ENCODE measurements at places on chromosomes 16 and 17.

DNA sequence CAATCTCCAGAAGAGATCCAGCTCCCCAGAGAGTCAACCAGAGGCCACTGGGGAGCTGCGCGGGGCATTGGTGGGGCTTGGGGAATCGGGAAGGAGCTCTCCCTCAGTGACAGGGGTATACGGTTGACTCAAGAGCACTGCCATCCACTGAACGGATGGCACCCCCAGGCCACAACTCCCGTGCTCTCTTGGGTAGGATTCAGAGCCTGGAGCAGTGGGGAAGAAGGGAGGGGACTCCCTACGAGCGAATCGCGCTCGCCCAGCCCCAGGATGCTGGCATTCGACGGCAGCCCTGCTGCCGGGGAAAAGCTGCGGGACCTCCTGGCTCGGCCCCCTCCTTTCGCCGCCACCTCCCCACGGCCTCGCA is 473 bp upstream of the TPPP3 start:
- DNase-seq: no peak

- no peak for DNase-seq
These were observed 16.2 kb downstream of the PITPNA start for GRCh38 chr17:1546292-1546922.

DNA sequence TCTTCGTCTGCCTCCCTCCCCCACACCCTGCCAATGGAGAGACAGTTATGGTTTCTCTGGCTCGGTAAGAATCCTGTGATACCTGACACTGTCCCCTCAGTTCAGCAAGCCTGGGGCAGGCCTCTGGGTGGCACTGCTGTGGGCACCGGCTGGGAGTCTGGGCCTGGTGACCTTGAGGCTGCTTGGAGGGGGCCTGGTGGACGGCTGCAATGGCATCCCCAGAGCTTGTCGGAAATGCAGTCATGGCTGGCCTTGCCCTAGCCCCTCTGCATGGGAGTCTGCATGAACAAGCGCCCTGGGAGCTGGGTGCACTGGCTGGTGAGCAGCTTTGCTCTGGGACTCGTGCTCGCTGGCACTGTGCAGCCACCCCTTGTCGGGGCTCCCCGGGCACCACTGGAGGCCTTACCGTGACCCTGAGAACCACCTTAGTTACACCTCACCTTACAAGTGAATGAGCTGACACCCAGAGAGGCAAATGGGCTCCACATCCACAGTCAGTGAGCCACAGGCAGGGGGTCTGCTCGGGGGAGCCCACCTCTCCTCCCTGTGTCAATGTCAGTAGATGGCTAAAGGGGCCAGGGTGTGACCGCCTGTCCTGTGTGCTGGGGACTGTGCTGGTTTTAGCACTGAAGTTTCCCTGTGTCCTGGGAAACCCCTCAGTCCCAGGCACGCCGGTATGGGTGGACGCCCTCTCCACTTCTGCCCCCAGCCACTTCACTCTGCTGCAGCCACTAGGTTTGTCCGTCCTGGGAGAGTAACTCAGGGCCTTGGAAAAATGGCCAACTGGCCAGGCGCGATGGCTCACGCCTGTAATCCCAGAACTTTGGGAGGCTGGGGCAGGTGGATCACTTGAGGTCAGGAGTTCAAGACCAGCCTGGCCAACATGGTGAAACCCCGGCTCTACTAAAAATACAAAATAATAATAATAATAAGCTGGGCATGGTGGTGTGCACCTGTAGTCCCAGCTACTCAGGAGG is 1.4 kb downstream of the LGALS3BP start:
- DNase-seq: no peak

DNA sequence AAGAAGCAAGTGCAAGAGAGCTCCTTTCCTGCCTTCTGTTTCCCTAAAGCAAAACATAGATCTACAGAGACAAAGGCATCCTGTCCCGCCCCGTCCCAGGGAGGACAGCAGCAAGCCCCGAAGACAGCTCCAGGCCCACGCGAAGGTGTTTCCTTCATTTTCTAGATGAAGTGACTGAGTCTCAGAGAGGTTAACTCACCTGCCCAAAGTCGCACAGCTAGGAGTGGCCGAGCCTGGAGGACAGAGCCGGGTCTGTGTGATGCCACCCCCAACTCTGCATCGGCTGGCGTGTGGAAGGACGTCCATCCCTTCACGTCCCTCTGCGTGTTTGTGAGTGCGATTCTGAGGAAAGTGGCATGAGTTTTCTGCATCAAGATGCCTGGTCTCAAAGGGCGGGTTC is 187.2 kb upstream of the CHMP6 start:
- DNase-seq: no peak

DNA sequence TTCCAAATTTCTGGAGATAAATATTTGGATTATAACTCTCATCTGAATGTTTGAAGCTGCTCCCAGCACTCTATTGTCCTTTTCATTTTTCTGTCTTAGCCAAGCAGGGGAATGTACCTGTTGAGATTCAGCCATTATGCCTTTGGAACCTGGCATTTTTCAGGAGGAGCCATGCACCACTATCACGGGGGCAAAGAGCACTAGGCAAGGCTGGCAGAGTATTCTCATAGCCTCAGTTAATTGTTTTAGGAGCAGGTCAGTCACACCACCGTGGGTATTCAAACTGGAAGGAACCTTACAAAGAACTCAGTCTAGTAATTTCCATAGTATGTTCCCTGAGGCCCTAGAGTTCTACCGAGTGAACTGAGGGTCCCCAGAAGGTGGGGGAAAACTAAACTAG is 348.9 kb downstream of the TMEM114 start:
- no peak for DNase-seq

DNA sequence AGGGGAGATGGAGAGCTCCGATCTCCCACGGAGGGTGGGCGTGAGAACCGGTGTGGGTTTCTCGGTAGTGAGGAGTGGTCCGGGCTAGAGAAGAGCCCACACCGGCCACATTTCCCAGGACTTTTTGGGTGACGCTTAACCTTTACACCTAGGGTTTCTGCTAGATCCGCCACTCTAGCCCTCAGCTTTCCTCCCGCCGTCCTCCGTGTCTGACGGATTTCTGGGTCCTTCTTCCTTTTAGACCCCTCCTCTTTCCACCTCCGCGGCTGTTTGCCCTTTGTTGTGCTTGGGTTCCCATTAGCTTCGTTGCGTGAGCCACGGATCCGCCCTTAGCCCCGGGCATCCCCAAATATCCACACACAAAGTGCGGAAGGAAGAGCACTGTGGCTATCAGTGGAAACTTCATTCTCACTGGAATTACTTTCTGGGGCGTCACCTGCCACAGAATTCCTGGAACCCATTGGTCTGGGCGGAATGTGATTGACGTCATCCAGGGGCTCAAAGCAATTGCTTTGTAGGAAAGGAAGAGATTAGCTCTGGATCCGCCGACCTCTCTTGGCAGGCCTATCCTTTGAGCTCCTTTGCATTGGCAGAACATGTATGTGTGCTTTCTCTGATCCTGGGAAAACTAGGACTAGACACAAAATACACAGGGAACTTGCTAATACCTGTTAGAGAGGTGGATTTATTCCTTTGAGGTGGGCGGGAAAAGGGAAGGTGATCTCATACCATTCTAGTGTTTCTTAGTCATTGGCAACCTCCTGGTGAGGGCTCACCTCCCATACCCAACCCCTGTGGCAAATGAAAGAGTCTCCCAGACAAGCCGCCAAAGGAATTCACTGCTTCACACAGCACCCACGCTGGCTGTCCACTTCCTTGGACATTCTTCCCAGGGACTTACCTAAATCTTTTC is 654 bp downstream of the TNFAIP1 start:
- no peak for DNase-seq

- no peak for DNase-seq
These were observed 157.0 kb downstream of the CPPED1 start for GRCh38 chr16:12646490-12647274.

GRCh38 chr16:28019218-28019617 is 44.3 kb downstream of the GSG1L start:
- DNase-seq: no peak

DNA sequence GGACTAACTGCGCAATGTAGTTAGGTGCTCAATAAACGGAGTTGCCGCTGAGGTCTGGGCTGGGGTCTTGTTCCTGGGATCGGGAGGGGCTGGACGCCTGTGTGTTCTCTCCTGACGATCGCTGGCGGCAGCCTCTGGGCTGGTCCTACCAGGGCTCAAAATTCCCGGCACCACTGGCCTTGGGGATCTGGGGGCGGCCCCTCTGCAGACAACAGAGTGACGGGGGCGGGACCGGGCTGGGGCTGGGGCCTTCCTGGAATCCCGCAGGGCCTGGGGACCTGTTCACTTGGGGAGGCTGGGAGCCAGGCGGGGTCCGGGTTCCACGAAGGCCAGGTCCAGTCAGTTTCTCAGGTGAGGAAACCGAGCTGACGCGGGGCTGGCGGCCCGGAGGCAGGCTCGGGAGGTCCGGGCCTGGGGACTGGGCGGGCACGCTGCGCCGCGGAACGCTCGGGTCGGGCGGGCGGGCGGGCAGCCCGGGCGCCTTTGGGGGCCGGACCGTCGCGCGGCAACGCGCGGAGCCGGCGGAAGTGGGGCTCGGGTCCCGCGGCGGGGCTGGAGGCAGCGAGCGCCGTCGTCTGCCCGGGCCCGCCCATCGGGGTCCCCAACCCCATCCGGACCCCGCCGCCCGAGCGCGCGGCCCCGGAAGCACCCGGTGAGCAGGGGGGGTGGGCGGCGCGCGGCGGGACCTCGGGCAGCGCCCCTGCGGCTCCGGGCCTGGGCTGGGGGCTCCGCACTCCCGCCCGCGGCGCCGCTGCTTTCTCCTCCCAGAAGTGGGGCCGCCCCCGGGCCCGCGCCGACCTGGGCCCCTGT is at the start of gene PIGQ:
Gene PIGQ, plus strand, starts transcription at position 524 of the 810 bp plus-strand sequence. CDS start 4,107 bp downstream, outside the sequence.
- DNase-seq: peak; percentile 63

- DNase-seq: no peak
These were observed 564.5 kb downstream of the CDH8 start for GRCh38 chr16:61471737-61472136.

DNA sequence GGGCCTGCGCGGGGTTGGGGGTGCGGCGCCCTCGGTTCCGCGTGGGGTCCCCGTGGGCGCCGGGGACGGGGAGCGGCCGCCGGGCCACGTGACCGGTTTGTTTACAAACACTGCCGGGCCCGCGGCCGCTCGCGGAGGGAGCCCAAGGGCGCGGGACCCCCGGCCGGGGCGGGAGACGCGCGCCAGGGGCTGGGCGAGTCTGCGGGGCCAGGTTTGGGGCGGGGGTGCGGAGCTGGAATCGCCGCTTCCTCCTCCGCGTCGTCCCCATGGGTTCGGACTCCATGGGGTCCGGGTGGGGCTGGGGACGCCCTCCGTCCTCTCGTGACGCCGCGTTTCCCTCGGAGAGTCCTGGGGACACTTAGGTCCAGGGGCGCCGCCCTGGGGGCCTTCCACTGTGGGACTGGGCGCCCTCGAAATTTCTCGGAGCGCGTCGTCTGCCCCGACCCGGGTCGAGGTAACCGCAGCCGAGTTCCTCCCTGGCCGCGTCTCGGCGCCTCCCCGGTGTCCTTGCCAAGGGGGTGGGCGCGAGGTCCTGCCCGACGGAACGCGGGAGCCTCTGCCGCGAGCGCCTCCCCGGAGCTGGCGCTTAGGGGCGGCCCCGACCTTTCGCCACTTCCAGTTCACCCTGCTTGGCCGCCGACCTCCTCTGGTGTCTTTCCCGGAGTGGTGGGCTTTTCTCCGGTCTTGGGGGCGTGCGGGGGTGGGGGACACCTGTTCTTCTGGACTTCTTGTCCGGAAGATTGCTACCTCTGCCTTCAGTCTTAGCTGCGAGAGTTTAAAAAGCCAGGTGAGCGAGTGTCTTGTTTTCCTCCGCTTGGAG is 684 bp downstream of the YPEL2 start:
- DNase-seq: no peak

- no peak for DNase-seq
These were observed at the start of gene CDH1 for GRCh38 chr16:68737046-68737729. Gene CDH1 (plus strand): TSS chr16:68737292. CDS start chr16:68737416, 124 bp downstream.

DNA sequence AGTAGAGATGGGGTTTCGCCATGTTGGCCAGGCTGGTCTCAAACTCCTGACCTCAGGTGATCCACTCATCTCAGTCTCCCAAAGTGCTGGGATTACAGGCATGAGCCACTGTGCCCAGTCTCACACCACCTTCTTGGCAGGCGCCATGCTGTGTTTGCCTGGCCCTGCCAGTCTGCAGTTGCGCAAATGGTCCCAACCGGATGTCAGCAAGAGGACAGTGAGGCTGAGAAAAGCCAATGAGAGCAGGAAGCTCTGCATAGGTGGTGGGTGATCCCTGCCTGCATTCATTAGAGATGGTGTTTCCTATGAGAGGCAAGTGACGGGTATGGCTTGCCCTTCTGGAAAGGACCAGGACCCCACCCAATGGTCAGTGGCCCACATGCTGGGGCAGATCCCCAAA is 59.3 kb downstream of the PECAM1 start:
- DNase-seq: no peak

GRCh38 chr16:143047-143446 is 4.6 kb upstream of the NPRL3 start:
- DNase-seq: no peak

DNA sequence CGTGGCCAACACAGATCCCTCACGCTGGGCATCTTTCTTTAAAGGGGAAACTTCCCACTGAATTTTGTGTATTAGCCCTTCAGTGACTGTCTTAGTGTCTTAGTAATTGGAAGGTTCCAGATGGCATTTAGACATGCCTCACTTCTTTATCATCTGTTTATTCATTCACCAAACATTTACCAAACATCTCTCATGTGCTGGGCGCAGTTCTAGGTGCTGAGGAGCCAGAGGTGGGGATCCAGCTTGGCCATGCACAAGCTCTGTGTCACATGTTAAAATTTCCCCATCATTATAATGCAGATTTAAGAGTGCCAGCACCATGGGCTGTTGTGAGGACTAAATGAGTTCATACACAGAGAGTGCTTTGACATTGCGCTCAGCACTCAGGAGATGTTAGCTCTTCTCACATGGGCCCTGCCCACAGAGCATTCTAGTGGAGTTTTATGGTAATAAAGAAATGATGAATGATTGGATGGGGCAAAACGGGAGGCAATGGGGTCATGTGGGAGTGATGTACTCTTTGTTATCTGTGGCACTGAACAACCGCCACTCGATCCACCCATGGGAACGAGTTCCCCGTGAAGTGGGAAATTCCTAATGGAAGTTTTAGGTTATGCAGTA is 119.7 kb downstream of the SNX29 start:
- DNase-seq: no peak

DNA sequence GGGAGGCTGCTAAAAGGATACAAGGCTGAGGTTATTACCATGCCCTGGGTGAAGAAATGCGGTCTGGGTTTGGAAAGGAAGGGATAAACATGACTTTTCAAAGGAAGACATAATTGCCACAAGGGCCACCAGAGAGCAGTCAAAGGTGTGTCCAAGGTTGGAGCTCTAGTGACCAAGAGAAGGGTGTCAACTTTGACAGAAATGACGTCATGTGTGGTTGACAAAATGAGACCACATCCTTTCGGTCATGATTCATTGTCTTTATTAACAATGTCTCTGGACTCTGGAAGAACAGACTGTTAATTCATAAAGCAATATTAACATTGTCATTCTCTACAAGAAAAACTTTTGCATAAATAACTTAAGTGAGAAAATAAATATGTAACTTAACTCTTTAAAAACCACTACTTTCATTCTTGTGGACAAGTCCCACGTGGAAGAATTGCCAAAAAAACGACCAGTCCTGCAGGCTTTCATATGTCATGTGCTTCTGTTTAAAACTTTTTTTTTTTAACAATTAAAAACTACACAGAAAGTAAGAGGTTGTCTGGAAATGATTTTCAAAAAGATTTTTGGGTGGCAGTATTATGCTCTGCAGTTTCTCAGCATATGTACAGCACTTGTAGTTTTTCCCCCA is 5.0 kb downstream of the SOST start:
- no peak for DNase-seq

- no peak for DNase-seq
These were observed 388.1 kb downstream of the SHISA9 start for GRCh38 chr16:13289515-13289914.
